CD4-positive, alpha-beta T cell treated with Interleukin-6 at 100 ng/mL for 8 hours (primary cell): ENCODE measurements at places on chromosomes 6 and 20.

GRCh38 chr6:19551611-19552010 lies 285.6 kb upstream of the ID4 start:
- no peak for DNase-seq

- DNase-seq = no peak
Observed at GRCh38 chr6:169145991-169146501, 107.6 kb downstream of the THBS2 start.

DNA sequence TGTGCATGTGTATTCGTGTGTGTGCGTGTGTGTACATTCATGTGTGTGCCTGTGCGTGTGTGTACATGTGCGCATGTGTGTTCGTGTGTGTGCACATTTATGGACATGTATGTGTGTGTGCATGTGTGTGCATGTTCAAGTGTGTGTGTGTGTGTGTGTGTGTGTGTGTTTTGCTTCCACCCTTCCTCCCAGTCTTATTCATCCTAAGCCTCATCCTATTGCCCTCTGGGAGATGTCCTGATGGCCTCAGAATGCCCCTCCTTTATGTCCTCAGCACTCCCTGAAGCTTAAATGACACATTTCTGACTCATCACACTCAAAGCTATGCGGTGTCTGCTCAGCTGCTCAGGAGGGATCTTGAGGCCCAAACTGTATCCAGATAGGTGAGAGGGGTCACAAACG lies 76.6 kb upstream of the CCDC167 start:
- no peak for DNase-seq

GRCh38 chr20:53918020-53918311 lies 152.4 kb downstream of the BCAS1 start:
- no peak for DNase-seq

GRCh38 chr20:50376888-50377459 lies 133.2 kb upstream of the PTPN1 start:
- no peak for DNase-seq

GRCh38 chr6:70162972-70163371 lies 139.9 kb downstream of the COL9A1 start:
- DNase-seq = no peak

DNA sequence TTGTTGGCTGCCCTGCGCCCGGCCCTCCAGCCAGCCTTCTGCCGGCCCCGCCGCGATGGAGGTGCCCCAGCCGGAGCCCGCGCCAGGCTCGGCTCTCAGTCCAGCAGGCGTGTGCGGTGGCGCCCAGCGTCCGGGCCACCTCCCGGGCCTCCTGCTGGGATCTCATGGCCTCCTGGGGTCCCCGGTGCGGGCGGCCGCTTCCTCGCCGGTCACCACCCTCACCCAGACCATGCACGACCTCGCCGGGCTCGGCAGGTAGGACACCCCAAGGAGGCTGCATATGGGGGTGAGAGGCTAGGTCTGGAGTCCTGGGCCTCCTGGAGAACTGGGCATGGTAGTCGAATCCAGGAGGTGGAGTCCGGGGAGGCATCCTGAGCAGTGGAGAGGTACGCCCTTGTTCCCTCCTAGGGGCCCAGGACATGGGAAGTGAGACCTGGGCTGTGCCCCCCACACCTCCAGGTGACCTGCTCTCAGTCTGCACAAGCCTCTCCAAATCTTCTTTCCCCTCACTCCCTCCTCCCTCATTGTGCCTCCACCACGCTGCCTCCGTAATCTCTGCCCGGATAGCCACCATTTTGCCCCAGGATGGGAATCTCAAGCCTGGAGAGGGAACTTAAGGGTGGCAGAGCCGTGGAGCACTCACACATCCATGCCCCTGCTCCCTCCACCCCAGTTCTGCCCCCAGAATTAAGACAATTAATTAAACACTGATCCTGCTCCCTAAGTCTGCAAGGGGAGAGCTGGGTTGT lies 541 bp downstream of the CDC25B start:
- no peak for DNase-seq

GRCh38 chr6:149137594-149137993 lies 179.9 kb upstream of the TAB2 start:
- DNase-seq = no peak

GRCh38 chr6:115468272-115469005 lies 592.3 kb downstream of the FRK start:
- DNase-seq = no peak

GRCh38 chr20:43528258-43528875 lies 20.9 kb downstream of the L3MBTL1 start:
- DNase-seq = no peak

GRCh38 chr20:22630701-22631100 lies 46.3 kb upstream of the FOXA2 start:
- no peak for DNase-seq

- no peak for DNase-seq
Observed at GRCh38 chr6:25446830-25447569, 167.8 kb downstream of the CARMIL1 start.

DNA sequence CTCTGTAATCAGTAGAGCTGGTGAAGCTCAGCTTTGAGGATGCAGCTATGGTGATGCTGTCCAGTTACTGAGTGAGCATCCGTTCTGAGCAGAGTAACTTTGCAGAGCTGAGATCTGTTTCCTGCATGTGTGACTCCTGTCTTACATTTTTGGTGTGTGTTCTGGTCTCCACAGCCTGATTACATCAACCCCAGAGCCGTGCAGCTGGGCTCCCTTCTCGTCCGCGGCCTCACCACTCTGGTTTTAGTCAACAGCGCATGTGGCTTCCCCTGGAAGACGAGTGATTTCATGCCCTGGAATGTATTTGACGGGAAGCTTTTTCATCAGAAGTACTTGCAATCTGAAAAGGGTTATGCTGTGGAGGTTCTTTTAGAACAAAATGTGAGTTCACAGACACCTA lies 81.6 kb downstream of the FAM120B start:
- no peak for DNase-seq

DNA sequence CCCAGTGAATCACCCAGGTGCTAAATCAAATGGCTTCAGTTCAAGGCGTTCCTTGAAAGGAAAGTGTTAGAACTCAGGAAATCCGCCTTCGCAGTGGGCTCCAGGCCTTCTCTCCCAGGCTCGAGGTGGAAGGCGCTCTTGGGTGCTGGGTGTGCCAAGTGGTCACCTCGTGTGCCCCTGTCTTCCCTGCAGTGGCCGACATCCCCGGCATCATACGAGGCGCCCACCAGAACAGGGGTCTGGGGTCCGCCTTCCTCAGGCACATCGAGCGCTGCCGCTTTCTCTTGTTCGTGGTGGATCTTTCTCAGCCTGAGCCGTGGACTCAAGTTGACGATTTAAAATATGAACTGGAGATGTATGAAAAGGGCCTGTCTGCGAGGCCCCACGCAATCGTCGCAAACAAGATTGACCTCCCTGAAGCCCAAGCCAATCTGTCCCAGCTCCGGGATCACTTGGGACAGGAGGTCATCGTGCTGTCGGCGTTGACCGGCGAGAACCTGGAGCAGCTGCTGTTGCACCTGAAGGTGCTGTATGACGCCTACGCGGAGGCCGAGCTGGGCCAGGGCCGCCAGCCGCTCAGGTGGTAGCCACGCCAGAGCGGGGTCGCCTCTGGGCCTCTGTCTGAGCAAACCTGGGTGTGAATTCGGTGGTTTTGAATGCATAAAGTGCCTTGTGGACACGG lies 17.8 kb downstream of the MTG2 start:
- no peak for DNase-seq

- no peak for DNase-seq
Observed at GRCh38 chr20:13990465-13990864, at the start of gene SEL1L2. TSS of gene SEL1L2 (minus strand) at chr20:13990614. CDS start at chr20:13990534, 80 bp downstream.

DNA sequence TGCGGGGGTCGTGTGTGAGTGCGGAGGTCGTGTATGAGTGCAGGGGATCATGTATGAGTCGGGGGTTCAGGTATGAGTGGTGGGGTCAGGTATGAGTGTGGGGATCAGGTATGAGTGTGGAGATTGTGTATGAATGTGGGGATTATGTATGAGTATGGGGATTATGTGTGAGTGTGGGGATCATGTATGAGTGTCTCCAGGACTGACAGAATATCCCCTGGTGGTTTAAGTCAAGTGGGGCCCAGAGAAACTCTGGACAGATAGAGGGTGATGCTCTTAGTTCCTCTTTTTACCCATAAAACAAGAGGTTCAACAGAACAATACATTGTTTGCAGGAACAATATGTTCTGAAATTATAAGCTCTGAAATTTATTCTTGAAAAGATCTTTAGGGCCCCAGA lies 131.9 kb downstream of the UST start:
- no peak for DNase-seq

- no peak for DNase-seq
Observed at GRCh38 chr6:131948692-131949619, 2.2 kb downstream of the CCN2 start.

- DNase-seq = no peak
Observed at GRCh38 chr6:118752803-118753202, 101.4 kb upstream of the CEP85L start.

GRCh38 chr6:70763754-70764510 lies 96.2 kb downstream of the SMAP1 start:
- no peak for DNase-seq

DNA sequence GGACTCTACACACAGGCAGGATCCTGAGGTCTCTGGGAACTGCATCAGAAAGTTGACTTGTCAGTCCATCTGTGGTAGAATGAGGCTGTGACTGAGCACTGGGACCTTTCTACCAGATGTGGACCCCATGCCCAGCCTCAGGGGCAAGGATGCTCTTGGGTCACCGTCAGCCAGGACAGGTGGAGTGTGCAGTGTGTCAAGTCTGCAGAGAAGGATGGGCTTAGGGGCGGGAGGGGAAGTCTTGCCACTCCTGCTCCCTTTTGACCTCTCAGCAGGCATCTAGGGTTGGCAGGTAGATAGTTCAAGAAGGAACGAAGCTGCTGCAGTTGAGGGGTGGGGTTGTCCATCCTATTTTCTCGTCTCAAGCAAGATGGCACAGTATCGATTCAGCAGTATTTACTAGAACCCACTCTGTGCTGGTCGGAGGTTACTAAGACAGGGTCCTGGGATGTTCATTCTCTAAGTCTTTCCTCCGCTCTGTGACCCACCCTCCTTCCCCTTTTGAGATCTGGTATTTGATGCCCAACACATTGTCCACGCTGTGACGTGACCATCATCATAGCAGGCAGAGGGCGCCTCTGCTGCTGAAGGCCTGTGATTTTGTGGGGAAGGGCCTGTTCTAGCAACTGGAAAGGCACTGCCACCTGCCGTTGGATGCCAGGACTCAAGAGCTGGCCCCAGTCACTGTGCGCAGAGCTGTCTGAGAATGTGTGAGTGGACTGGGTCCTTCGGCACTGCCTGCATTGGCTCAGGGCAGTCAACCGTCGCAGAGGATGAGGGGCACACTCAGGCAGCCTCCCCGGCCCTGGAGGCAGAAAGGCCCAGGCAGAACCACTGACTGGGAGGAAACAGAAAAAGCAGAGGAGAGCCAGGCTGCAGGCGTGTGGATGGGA lies 23.2 kb downstream of the RBCK1 start:
- peak; percentile 26 for DNase-seq

GRCh38 chr20:61391812-61392520 lies 139.9 kb downstream of the CDH4 start:
- no peak for DNase-seq

GRCh38 chr20:44053046-44053445 lies 133.9 kb downstream of the JPH2 start:
- DNase-seq = no peak

DNA sequence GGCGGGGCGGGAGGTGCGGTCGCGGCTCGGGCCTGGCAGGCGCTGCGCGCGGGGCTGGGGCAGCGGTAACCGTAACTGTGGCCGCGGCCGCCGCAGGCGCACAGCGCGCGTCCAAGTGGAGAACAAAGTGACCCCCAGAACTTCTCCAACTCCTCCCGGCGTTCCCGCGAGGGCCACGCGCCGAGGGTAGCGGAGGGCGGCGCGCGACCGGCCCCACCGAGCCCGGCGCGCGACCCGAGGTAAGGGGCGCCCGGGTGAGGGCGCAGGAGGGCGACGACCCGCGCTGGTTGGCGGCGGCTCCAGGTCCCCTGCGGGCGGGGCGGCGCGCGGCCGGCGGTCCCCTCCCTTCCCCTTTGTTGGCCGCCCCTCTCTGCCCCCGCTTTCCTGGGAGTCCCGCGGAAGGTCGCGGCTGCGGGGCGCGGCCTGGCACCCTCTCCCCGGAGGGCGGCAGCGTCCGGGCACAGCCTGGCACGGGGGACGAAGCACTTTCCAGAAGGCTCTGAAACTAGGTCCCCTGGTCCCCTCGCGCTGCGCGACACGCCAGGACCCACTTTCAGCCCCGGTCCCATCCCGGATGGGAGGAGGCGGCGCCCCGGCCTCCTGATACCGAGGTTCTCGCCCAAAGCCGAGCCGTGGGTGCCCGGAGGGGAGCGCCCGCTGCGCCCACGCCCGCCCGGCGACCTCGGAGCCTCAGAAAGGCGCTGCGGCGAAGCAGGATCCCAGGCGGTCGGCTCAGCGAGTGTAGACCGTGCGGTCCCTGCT lies at the start of gene TIAM2:
Gene TIAM2, plus strand, starts transcription at position 62 of the 762 bp plus-strand sequence. CDS start 133,909 bp downstream, outside the sequence.
- no peak for DNase-seq

GRCh38 chr6:112770308-112770707 lies 423.2 kb downstream of the RFPL4B start:
- DNase-seq = no peak

- DNase-seq = no peak
Observed at GRCh38 chr6:47464052-47464451, 13.5 kb upstream of the CD2AP start.
